Kidney tubule cell (primary cell): ENCODE measurements at places on chromosomes 16 and 17.

DNA sequence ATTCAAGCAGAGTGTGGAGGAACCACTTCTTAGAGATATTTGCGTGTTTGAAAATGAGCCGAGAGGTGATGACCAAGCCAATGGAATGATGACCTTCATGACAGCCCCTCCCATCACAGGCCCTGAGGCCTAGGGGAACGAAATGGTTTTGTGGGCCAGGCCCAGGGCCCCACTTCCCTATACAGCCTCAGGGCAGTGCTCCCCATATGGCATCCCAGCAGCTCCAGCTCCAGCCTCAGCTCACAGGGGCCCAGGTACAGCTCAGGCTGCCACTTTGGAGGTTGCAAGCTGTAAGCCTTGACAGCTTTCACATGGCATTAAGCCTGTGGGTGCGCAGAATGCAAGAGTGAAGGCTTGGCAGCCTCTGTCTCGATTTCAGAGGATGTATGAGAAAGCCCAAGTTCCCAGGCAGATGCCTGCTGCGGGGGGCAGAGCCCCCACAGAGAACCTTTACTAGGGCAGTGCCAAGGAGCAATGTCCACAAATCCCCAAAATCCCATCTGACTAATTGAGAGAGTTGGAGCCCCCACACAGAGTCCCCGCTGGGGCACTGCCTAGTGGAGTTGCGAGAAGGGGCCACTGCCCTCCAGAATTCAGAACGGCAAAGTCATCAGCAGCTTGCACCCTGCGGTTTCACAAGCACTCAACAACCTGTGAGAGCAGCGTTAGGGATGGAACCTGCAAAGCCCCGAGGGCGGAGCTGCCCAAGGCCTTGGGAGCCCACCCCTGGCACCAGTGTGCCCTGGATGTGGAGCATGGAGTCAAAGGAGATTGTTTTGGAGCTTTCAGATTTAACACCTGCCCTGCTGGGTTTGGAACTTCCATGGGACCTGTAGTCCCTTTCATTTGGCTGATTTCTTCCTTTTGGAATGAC, 21.2 kb downstream of the CHMP6 start:
- DNase-seq = no peak

DNA sequence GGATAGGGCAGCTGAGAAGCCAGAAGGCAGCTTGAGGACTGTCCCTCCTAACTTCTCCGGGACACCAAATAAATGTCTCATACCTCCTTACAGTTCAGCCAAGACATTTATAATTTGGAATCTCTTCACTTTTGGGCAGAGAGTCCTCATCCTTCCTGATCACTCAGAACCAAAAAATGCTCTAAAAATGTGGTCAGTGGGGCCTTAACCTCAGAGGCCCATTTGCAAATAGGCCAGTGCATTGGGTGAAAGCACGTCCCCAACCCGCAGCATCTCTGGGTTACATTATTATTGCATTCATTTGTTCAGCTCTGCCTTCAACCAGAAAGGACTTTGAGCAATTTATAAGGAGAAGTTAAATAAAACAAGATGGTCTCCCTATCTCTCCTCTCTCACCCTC, 112.4 kb upstream of the IRX3 start:
- DNase-seq = no peak

DNA sequence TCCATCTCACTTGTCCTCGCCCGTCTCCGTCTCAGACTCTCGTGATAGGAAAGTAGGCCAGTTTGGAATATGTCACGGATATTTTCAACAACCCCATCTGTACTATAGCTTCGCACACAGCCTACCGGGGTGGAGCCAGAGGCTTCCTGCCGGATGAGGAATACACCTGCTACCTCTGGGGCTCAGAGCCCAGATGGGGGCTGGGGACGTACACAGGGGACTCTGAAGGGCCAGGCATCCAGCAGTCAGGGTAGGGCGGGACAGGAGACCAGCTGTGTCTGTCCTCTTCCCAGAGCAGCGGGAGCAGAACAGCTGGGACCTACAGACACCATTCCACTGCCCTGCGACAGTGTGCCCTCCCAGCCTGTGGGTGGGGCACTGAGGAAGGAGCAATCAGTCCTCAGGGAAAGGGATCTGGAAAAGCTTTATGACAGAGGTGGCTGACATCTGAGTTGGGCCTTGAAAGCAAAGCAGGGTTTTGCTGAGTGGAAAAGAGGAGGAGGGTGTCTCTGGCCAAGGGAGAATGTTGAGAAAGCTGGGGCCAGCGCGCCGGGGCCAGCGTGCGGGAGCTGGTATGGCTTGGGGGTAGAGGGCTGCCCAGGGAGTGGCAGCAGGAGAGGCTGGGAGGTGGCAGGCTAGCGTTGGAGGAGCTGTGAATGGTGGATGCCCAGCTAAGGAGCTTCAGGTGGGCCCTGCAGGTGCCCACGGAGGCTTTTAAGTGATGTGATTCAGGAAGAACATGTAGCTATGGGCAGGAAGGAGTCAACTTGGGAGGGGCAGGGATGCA, 11.5 kb upstream of the SRCIN1 start:
- DNase-seq = no peak

- no peak for DNase-seq
Measured at GRCh38 chr16:17512636-17513220, 42.0 kb upstream of the XYLT1 start.

- peak; percentile 6 for DNase-seq
Measured at GRCh38 chr17:13520899-13521572, 80.7 kb downstream of the HS3ST3A1 start.

DNA sequence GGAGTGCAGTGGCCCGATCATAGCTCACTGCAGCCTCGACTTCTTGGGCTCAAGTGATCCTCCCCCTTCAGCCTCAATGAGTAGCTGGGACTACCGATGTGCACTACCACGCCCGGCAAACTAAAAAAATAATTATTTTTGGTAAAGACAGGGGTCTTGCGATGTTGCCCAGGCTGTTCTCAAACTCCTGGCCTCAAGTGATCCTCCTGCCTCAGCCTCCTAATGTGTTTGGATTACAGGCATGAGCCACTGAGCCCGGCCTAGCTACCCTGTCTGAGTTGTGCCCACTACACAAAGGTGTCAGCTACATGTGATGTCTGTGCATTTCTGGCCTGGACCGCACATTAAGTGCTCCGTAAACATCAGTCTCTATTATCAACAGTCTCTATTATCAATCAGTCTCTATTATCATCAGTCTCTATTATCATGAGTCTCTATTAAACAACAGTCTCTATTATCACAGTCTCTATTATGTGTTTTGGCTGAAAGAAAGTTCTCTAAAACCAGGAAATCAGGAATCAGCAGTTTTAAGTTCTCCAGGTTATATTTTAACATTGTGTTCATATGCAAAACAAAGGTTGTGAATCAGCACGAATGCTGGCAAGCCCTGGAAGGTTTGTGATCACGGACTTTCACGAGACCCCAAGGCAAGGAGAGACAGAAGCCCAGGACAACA, 721 bp upstream of the WWOX start:
- DNase-seq = no peak

- no peak for DNase-seq
Measured at GRCh38 chr17:13140750-13141149, 122.9 kb upstream of the ELAC2 start.

- DNase-seq = no peak
Measured at GRCh38 chr17:50265212-50265611, 9.1 kb upstream of the TMEM92 start.

DNA sequence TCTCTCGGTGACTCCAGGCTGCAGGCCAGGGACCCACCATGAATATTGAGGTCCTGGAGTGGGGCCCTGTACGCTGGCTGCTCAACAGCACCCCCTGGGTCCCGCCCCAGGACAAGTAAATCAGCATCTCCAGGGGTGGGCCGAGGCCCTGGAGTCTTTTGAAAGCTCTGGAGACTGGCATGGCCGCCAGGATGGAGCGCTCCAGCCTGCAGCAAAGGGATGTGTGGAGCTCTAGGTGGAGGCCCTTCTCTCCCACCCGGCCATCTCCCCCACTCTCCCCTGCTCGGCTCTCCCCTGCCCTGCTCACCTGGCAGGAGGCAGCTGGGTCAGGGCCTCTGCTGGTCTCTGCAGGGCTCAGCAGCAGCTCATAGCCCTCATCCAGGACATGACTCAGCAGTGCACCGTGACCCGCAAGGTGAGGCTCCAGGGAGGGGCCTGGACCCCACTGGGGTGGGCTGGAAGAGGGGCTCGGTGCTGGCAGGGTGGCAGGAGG, 16.6 kb downstream of the SGSH start:
- no peak for DNase-seq

GRCh38 chr16:57809276-57810196, 7.2 kb upstream of the KIFC3 start:
- peak; percentile 86 for DNase-seq

GRCh38 chr16:31006086-31006385, 4.4 kb downstream of the STX1B start:
- no peak for DNase-seq

GRCh38 chr16:54411544-54411943, 125.0 kb upstream of the IRX3 start:
- DNase-seq = peak; percentile 29
